ENCODE measurements at places on chromosomes 4 and X.

- no peak for DNase-seq
Observed at GRCh38 chr4:60195256-60195655, 1004.9 kb upstream of the ADGRL3 start.

DNA sequence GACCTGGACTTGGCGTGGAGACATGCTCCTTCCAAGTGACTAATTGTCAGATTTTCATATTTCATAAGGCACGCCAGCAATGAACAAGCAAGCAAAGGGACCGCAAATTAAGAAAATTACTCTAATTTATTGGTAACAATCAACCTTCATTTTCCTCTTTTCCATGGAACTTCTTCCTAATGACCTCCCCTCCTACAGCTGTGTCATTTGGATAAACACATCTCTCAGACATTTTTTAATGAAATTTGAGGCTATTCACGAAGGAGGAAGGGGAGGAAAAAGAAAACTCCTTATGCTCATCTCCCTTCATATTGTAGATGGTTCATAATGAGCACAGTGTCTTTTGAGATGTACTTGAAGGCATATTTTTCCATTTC lies 38.6 kb upstream of the TLR3 start:
- DNase-seq, result no peak

DNA sequence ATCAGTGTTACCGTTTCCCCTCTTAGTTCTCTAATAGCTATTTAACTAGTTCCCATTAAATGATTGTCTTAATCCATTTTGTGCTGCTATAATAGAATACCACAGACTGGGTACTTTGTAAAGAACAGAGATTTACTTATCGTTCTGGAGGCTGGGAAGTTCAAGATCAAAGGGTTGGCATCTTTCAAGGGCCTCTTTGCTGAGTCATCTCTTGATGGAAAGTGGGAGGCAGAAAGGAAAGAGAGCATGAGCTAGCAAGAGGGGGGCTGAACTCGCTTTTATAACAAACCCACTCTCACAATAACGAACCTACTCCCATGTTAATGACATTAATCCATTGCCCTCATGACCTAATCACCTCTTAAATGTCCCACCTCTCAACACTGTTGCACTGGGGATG lies 17.4 kb upstream of the NKX3-2 start:
- no peak for DNase-seq

DNA sequence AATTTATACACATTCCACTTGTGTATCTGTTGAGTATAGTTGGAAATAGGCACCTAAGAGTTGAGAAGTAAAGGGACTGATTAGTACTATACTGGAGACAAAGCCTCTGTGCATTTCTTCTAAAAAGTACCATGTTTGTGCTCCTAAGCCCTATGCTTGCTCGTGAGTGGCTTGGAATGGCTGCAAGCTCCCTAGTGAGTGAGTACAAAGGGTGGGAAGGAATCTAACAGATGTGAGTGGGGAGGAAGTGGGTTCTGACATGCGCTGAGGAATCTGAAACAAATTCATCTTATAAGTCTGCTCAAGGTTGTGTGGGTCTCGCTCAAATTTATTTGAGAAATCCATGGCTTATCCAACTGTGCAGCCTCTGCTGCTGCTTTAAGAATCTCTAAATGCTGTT lies 13.3 kb downstream of the SPCS3 start:
- DNase-seq, result no peak

- peak; percentile 69 for DNase-seq
Observed at GRCh38 chr4:128863312-128864075, 54.0 kb downstream of the JADE1 start.

Data from activated CD4-positive, alpha-beta T cell treated with anti-CD3 and anti-CD28 coated beads, Interleukin-2, Interleukin-6, amounts not matched to agents 100 ng/mL and 50 ng/mL, durations not matched to agents 16 hours and 8 hours (primary cell).